Stomach (tissue), 19 donors: ENCODE measurements at places on chromosomes 2 and 18. TPM values are rescaled to one million over a fixed set of nuclear protein-coding genes. Genes with fewer than 3 reads are reported as not detected.

DNA sequence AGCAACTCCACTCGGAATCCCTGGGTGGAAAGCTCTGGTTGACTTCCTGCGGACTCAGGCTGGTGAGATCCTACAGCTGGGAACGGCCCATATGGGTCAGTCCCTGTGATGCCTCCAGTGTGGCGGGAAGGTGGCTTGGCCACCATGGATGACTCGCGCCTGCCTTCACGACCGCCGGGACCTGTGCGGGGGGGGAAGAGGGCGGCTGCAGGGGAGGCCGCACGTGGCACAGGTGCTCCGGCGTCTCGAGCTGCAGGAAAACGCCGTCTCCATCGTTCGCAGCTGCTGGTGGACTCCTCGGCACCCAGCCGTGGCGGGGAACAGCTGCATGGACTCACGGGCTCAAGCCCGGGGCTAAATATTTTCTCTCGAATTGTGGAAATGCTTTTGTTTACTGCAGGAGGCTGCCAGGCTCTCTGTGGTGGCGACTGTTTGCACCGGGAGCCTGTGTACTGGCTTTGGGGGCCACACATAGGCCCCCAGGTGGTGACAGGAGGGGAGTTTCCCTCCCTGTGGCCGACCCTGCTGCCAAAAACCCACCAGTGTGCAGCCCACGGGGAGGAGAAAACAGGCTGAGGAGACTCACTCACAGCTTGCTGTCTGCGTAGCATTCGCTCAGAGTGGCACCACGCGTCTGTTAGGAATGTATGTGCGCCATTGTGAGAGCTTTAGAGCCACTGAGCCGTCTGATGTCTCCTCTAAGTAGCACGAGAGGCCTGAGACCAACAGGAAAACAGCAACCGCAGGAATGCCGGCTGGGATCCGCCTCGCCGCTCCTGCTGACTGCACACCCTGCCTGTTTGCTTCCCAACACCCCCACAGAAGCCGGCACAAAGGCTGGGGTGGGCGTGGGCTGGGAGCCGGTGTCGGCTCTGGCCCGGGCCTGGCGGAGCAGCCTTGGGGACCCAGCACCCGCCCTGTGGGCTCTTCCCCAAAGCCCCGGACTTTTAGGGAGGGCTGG lies 89.2 kb downstream of the NFATC1 start:
- no peak for DNase-seq
- no peak overlapping the region for H3K4me3 ChIP-seq
- no peaks in the 10 kb centered on the region for H3K27me3 ChIP-seq
- no peak overlapping the region for H3K27ac ChIP-seq

ERBB4 gene
- total RNA-seq, result not detected

- H3K4me1 ChIP-seq, result no peaks in the 10 kb centered on the region
- no peak overlapping the region for H3K4me3 ChIP-seq
- no peaks in the 10 kb centered on the region for H3K36me3 ChIP-seq
- H3K27ac ChIP-seq, result no peak overlapping the region
- no peaks in the 10 kb centered on the region for H3K27me3 ChIP-seq
Observed at GRCh38 chr2:206700156-206700555, 18.0 kb downstream of the DYTN start.

GRCh38 chr2:30410217-30410616 lies 36.8 kb upstream of the LCLAT1 start:
- peaks cover 60% of the 10 kb centered on the region for H3K4me1 ChIP-seq
- no peaks in the 10 kb centered on the region for H3K36me3 ChIP-seq
- H3K27me3 ChIP-seq, result no peaks in the 10 kb centered on the region
- H3K4me3 ChIP-seq, result no peak overlapping the region

- DNase-seq, result no peak
- H3K27me3 ChIP-seq, result no peaks in the 10 kb centered on the region
- no peak overlapping the region for H3K4me3 ChIP-seq
- no peaks in the 10 kb centered on the region for H3K4me1 ChIP-seq
- H3K27ac ChIP-seq, result no peak overlapping the region
Observed at GRCh38 chr2:100405403-100406119, 11.9 kb downstream of the CHST10 start.

DNA sequence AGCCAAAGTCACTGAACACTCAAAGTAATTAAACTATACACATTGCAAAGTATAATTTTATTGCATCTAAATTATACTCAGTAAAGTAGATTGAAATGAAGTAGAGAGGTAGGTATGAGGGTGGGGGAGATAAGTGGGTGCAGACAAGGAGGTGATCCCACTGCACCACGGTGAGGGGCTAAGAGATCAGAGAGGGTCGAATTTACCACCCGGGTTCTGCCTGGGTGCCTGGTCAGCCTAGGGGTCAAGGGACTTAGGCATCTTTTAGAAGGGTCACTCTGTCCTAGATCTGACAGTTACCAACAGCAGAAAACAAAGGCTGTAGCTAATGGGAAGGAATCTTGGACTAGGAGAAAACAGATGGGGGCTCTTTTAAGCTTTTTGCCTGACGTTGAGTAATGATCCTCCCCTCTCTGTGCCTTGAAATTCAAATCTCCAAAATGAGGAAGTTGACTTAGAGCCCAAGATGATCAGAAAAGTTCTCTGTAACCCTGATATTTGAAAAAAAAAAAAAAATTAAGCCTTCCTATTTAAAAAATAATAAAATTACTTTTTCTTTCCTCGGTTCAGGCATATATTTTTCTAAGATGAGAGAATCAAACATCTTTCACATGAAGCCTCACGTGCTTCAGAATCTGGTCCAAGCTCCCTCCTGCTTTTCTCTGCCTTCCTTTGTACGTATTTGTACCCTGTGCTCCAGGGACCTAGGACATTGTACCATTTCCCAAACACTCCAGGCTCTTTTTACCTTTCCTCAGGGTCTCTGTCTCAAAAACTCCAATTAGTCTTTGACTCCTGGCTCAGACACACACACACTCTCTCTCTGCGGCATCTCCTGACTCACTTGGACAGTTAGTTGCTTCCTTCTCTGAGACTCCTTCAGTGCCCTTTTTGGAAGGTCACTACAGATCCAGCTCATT lies 353.9 kb downstream of the CYRIA start:
- no peaks in the 10 kb centered on the region for H3K27me3 ChIP-seq
- no peak overlapping the region for H3K4me3 ChIP-seq
- H3K36me3 ChIP-seq, result no peaks in the 10 kb centered on the region
- no peaks in the 10 kb centered on the region for H3K4me1 ChIP-seq
- no peak for DNase-seq

PDE11A gene
- 0.87 TPM for total RNA-seq

TIGD1 gene
- total RNA-seq, result 7.0 TPM

GRCh38 chr2:11583840-11584524 lies 50.1 kb downstream of the GREB1 start:
- no peaks in the 10 kb centered on the region for H3K36me3 ChIP-seq
- DNase-seq, result peak; percentile 71
- H3K27ac ChIP-seq, result peak overlapping the region; percentile 70
- H3K4me1 ChIP-seq, result peaks cover 21% of the 10 kb centered on the region

- no peak for DNase-seq
- no peaks in the 10 kb centered on the region for H3K4me1 ChIP-seq
- no peaks in the 10 kb centered on the region for H3K27me3 ChIP-seq
- no peak overlapping the region for H3K27ac ChIP-seq
- H3K4me3 ChIP-seq, result no peak overlapping the region
- H3K36me3 ChIP-seq, result no peaks in the 10 kb centered on the region
Observed at GRCh38 chr18:71374294-71375000, 1085.6 kb downstream of the SOCS6 start.

GRCh38 chr2:10185046-10185445 lies 62.5 kb downstream of the RRM2 start:
- no peaks in the 10 kb centered on the region for H3K27me3 ChIP-seq
- no peaks in the 10 kb centered on the region for H3K36me3 ChIP-seq
- no peak overlapping the region for H3K4me3 ChIP-seq
- DNase-seq, result no peak
- no peak overlapping the region for H3K27ac ChIP-seq

DNA sequence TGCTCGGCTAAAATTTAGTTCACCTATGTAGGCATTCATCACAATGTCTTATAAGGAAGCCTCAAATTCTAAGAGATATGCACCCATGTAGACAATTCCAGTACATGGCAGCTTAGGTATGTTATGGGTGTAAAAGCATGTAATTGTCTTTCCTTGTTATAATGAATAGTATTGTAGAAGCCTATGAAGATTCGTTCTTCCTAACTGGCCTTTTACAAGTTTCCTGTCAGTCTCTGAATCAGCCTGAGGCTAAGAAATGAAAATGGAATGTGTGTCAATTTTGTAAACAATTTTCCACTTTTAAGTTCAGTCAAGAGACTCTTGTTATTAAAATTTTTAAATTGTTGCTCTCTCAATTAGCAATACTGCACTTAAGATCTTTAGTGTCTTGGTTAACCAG lies 189.9 kb upstream of the GALNT5 start:
- H3K27ac ChIP-seq, result no peak overlapping the region
- H3K27me3 ChIP-seq, result no peaks in the 10 kb centered on the region
- H3K4me1 ChIP-seq, result no peaks in the 10 kb centered on the region
- H3K36me3 ChIP-seq, result no peaks in the 10 kb centered on the region
- DNase-seq, result no peak

GRCh38 chr2:65999103-65999502 lies 435.8 kb upstream of the MEIS1 start:
- no peaks in the 10 kb centered on the region for H3K27me3 ChIP-seq
- H3K27ac ChIP-seq, result no peak overlapping the region
- no peak overlapping the region for H3K4me3 ChIP-seq

DNA sequence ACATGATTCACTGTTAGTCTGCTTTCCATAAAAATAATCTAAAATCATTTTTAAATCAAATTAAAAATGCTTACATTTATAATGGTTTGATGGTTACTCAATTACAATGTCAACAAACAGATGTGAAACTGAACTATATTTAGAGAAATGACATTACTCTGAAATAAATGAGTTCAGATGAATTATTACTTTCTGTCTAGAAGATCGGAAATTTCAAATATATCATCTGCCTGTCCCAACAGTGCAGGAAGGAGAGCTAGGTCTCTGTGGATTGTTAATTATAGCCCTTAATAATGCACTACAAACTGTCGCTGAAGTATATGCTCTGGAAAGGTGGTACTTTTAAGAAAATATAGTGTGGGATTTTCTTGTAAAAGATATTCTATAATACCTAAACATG lies 109.8 kb downstream of the DSEL start:
- H3K36me3 ChIP-seq, result no peaks in the 10 kb centered on the region
- no peak overlapping the region for H3K4me3 ChIP-seq
- H3K27ac ChIP-seq, result no peak overlapping the region
- no peaks in the 10 kb centered on the region for H3K27me3 ChIP-seq

ANKRD44 gene
- 11.7 TPM for total RNA-seq

PHOSPHO2 gene
- 4.2 TPM for total RNA-seq

MROH2A gene
- total RNA-seq, result not detected

DNA sequence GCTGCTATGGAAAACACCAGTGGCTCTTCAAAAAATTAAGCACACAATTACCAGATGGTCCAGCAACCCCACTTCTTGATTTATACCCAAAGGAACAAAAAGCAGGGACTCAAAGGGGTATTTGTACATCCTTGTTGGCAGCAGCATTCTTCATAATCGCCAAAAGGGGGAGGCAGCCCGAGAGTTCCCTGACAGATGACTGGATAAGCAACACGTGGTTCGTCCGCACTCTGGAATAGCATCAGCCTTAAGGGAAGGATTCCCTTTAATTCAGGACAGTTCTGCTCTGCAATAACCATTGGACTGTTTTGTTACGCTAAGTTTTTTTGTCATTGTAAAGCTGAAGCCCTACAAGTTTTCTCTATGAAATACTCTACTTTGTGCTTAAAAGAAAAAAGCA lies 76.7 kb upstream of the TWIST2 start:
- no peak overlapping the region for H3K27ac ChIP-seq
- no peak overlapping the region for H3K4me3 ChIP-seq
- H3K27me3 ChIP-seq, result no peaks in the 10 kb centered on the region
- H3K4me1 ChIP-seq, result no peaks in the 10 kb centered on the region

DNA sequence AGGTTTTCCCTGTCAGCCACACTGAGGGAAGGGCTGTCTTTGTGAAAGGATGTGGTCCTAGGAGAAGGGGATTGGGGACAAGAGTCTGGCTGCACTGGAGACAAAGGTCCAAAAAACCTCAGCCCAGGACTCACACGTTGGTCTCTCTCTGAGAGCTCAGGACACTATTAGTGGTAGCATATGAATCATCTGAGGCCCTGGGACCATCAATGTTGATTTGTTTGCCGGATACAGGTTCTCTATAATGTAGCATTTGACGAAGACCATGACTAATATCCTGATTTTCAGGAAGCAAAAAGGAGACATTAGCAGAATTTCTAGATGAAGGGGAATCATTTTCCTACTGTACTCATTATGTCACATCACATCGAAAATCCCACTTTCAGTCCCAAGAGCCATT lies 22.2 kb upstream of the DNAH6 start:
- no peaks in the 10 kb centered on the region for H3K27me3 ChIP-seq
- H3K27ac ChIP-seq, result no peak overlapping the region
- no peaks in the 10 kb centered on the region for H3K4me1 ChIP-seq
- DNase-seq, result no peak
- no peak overlapping the region for H3K4me3 ChIP-seq

- no peaks in the 10 kb centered on the region for H3K27me3 ChIP-seq
- no peak overlapping the region for H3K27ac ChIP-seq
- no peaks in the 10 kb centered on the region for H3K36me3 ChIP-seq
- no peak for DNase-seq
- H3K4me3 ChIP-seq, result no peak overlapping the region
Observed at GRCh38 chr18:3912705-3913104, 462.7 kb downstream of the TGIF1 start.

FOXI3 gene
- 2.2 TPM for total RNA-seq

DNA sequence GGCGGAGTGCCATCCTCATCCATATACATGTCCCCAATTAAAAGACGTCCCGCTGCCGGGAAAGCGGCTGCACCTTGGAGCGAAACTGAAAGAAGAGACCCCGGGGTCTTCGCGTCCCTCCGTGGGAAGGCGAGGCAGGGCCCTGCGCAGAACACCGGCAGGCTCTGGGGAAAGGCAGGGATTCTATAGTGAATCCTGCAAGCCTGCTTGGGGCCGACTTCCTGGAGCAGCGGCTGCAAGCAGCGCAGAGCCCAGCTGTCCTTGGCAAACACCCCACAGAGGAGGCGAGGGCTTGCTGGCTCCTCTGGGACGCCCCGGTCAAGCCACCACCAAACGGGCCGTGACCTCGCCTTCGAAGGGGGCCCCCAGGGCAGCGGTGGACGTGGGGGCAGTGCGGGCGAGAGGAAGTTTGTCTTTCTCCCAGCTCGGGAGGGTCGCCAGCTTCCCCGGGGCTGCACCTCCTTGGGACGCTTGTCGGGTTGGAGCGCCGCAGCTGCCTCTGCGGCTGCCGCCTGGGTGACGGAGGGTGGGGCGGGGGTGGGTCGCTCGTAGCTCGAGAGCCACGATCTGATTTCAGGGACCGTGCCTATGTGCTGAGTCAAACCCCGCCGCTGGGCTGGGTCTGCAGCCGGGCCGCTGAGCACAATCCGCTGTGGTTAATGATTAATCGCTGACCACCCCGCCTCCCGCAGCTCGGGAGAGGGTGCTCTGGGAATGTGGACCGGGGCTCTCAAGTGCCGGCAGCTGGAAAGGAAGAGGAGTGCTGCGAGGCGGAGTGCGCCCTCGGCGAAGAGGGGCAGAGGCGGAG lies 486 bp upstream of the GPR39 start:
- peak overlapping the region; percentile 61 for H3K4me3 ChIP-seq

ELOA2 gene
- total RNA-seq, result not detected

DNA sequence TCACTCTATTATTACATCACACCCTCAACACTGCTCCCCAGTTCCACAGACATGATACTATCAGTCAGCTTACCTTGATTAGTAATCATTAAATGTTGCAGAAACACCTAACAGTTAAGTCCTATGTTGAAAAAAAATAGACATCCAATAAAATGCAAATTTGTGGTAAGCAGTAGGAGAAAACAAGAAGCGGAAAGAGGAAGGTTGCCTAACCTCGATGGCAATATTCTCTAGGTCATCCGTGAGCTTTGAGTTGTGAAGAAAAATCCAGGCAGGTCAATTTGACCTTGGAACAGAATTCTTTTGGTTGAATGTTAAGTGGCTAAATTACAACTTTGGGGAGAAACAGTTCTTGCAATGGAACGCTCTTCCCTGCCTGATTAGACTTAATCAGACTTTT lies 264.4 kb downstream of the AFF3 start:
- H3K4me1 ChIP-seq, result peaks cover 22% of the 10 kb centered on the region
- no peak overlapping the region for H3K27ac ChIP-seq
- no peak for DNase-seq
- H3K4me3 ChIP-seq, result no peak overlapping the region
- no peaks in the 10 kb centered on the region for H3K27me3 ChIP-seq
